ENCODE measurements at places on chromosomes 12 and 14.

DNA sequence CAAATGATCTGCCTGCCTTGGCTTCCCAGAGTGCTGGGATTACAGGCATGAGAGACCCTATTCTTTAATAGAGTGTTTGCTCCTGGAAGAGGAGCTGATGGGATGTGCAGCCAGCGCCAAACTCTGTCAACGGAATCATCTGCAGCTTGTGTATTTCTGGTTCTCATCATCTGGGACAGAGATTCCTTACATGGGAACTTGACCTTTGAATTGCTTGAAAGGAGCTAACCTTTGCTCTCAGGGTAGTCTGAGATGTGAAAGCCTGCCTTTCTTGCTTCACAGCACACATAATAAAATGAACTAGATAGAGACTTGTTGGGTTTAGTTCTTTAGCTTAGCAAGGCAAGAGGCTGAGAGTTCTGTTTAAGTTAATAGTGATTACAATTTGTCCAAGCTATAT, 120.0 kb downstream of the OTOGL start:
- no peak for DNase-seq

DNA sequence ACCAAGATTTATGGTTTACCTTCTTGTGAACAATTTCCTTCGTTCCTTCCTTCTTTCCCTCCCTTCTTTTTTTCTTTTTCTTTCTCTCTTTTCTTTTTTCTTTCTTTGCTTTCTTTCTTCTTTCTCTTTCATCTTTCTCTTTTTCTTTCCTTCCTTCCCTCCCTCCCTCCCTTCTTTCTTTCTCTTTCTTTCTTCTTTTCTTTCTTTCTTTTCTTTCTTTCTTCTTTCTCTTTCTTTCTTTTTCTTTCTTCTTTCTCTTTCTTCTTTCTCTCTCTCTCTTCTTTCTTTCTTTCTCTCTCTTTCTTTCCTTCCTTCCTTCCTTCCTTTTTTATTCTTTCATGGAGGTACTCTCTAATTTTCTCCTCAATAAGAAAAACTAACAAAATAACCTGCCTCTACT, 462.1 kb upstream of the ATP2B1 start:
- DNase-seq = no peak

- DNase-seq = no peak
Measured at GRCh38 chr14:75188520-75189268, 12.3 kb upstream of the TMED10 start.

DNA sequence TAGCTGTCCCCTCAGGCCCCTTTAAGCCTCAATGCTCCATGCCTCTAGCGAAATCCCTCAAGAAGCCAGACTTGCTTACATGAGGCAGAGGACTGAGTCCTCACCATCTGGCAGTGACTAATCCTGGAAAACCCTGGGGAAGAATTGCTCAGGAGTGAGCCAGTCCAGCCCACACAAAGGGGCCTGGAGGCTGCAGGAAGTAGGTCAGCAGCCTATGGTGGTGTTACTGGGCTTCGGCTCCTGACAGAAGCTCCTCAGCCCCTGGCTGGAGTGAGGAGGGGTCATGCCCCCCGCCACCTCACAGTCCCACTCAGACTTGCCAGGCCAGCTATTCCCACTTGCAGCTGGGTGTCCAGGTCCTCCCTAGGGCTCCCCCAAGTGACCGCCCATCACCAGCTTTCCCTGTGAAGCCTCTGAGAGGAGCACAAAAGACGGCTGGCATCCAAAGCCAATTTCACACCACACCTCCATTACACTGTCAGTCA, 250.5 kb downstream of the DPF3 start:
- DNase-seq = peak; percentile 97

DNA sequence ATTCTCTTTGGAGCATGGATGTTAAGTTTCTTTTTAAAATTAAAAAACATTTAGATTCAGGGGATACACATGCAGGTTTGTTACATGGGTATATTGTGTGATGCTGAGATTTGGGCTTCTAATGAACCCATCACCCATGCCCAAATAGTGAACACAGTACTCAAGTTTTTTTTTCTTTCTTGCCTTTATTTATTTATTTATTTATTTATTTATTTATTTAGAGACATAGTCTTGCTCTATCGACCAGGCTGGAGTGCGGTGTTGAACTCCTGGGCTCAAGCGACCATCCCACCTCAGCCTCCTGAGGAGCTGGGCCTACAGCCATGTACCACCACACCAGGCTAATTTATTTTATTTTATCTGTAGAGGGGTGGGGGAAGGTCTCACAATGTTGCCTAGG, 2.2 kb upstream of the NCKAP1L start:
- DNase-seq = no peak

GRCh38 chr12:72189266-72189665, 82.9 kb upstream of the TRHDE start:
- no peak for DNase-seq

- no peak for DNase-seq
Measured at GRCh38 chr12:114512351-114512750, 106.4 kb upstream of the TBX5 start.

DNA sequence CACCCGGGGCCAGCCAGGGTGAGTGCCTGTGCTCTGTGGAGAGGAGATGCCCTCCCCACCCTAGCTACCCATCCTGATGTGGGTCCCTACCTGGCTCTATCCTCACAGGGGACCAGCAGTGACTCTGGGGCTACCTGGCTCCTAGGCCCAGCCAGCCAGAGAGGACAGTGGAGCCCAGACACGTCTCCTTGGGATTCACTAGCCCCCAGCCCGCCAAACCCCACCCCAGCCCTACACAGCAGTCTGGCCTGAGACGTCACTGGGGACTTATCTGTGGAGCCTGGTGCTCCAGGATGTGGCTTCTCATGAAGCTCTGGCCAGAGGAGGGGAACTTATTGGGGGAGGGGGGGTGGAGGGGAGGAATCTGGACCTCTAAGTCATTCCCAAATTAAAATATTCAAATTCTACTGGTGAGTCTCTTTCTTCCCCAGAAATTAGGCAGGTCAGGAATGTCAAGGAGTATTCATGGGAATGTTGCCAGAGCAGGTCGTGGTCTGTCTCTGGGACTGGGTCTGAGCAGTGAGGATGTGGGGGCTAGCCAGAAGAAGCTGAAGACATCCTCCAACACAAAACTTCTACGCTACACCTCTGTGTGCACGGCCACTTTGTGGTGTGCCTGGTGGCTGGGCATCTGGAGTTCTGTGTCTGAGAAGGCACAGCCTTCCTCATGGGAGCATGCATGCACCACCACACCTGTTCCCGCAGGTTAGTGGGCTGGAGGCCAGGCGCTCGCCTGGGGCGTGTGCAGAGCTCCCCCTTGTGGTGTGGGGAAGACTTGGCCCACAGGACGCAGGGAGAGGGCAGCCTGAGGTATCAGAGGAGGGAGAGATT, 2.7 kb downstream of the CMTM5 start:
- peak; percentile 54 for DNase-seq

- no peak for DNase-seq
Measured at GRCh38 chr12:132143336-132144071, 615 bp downstream of the DDX51 start.

DNA sequence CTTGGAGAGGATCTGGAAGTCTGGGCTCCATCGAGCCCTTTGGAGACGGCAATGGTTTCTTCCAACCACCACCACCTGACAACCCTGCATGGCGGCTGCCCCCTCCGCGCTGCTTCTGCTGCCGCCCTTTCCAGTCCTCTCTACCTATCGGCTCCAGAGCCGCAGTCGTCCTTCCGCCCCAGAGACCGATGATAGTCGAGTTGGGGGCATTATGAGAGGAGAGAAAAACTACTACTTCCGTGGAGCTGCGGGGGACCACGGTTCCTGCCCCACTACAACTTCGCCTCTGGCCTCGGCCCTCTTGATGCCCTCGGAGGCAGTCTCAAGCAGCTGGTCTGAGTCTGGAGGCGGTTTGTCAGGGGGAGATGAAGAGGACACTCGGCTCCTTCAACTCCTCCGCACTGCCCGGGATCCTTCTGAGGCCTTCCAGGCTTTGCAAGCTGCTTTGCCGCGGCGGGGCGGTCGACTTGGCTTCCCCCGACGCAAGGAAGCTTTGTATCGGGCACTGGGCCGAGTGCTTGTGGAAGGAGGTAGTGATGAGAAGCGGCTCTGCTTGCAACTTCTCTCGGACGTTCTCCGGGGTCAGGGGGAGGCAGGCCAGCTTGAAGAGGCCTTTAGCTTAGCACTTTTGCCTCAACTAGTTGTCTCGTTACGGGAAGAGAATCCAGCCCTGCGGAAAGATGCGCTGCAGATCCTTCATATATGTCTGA, 499 bp downstream of the TOGARAM1 start:
- peak; percentile 63 for DNase-seq

DNA sequence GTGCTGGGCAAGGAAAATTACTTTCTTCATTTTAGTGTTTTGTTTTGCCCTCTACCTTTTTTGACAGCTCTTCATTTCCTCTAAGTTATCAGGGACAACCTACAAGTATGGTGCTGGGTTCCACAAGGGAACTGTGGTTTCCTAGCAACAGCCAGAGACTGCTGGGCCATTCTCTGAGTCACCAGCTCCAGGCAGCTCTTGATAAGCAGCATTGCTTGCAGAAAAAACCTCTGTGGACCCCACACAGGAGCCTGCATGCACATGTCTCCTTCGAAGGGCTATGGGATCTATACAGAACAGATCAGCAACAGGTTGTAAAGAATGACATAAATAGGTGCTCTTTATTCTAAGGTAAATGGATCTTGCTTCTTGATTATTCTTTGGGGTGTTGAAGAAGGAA, 81.0 kb upstream of the CCDC196 start:
- DNase-seq = peak; percentile 59

DNA sequence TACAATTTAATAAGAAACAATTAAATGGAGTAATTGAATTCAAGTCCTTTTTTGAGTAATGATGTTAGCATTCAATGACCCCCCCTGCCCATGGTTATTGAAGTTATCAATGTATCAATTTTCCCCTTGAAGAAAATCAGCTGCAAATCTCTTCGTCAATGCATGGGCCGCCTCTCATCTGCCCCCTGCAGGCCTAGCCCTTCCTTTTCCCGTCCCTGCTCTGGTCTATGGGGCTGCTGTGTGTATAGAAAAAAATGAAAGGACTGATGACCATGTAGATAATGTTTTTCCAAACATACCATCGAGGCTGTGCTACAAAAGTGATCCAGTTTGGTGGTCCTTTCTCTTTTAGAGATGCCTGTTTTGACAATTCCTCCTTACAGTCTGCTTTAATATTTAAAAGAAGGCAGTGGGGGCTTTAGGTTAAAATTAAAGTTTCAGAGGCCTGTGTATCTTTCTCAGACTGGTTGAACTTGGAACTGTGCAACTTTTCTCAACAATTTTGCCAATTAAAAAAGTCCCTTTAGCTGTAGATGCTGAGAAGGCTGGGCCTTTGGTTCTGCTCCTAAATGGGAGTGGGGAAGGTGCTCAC, 98.4 kb downstream of the APAF1 start:
- DNase-seq = peak; percentile 63

GRCh38 chr12:20409607-20410377, 41.5 kb downstream of the PDE3A start:
- no peak for DNase-seq

GRCh38 chr14:37089410-37089809, 83.0 kb downstream of the SLC25A21 start:
- no peak for DNase-seq

DNA sequence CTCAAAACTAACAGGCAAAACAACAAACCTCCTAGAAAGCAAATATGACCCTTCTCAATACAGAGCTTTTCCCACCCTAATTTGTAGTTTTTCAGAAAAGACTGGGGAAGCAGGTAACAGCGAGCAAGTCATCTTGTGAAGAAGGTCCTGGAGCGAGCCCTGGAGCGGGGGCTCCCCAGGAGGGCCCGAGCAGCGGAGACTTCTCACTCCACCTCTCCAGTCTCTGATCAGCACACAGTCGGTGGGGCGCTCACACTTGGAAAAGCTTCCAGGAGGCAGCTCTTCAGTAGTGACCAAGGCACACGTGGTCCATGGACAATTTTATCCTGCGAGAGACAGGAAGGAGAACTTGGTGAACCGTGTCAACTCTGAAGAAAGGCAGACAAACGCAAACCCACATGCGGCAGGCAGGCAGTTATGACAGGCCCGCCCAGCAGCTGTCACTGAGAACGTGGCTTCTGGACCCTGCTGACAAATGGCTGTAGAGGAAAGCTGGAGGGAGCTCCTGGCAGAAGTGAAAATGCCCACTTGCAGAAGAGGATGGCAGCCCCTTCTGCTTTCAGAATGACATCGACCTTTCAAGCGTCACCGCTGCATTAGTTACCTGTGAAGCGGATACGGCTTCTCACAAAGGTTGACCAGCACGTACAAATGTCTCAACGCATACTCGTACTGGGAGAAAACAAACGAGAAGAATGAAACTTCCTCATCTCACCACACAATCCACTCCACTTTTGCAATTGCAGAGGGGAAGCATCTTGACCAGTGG, 44.2 kb downstream of the LGMN start:
- no peak for DNase-seq

- peak; percentile 97 for DNase-seq
Measured at GRCh38 chr12:116222358-116222757, 55.1 kb downstream of the MED13L start.

DNA sequence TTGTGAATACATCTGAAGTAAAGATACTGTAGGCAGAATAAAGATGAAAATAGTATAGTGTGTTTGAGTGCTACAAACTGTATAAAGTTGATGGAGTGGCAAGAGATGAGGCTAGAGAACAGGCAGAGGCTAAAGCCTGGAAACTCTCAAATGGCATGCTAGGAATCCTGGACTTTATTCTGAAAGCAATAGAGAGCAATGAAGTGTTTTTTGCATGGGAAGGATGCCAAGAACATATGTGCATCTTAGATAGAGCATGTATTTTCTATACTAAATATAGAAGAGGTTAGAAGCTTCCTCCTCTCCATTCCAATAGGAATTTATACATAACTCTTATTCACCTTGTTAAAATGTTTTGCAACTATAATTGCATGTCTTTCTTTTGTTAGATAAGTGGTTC, 86.3 kb upstream of the TMTC2 start:
- peak; percentile 38 for DNase-seq

DNA sequence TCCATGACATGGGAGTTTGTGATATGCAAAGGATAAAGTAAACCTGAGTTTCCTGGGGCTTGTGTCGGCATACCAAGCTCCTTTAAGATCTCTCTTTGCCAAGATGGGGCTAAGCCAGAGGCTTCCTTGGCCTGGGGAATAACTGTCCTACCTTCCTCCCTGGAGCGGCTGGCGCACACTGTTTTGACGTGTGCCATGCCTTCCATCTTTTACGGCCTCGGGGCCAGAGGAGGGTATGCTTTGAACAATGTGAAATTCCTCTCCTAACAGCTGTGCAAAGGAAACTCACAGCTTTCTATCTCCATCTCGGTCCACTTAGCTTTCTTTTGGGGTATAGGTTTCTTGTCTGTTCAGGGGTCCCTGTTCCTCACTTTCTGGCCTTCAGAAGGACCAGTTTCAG, 55.2 kb downstream of the NTF3 start:
- DNase-seq = no peak

DNA sequence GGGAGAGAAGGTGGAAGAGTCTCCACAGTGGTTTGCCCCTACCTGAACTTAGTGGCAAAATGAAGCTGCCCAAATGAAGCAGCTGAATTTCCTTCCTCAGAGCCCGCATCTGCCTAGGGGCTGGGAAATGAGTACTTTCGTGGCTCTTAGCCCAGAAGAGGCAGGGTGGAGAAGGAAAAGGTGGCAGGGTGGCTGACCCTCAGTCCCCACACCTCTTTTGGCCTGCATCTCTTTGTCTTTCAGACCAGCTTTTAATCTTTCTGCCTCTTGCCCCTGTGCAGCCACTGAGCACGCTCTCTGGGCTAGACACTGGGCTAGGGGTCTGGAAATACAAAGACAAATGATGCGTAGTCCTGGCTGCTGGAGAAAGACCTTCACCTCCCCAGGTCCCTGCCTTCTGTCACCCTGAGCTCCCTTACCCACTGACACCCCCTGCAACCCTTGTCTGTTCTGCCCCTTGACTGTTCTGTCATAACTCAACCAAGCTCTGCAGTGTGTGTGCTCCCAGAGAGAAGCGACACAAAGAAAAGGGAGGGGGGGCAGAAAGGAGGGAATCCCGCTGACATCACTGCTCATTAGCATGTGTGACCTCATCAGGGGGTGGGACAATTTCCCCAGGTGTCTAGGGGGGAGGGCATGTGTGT, 371 bp upstream of the REM2 start:
- DNase-seq = peak; percentile 57
